ENCODE measurements at places on chromosomes 4 and X. TPM values are rescaled to one million over a fixed set of nuclear protein-coding genes. Genes with fewer than 3 reads are reported as not detected.
A peak's percentile ranks its signal among the peaks of the same experiment; 100 is the strongest.

GRCh38 chrX:134377537-134377936 lies 82.4 kb upstream of the HPRT1 start:
- no peak for DNase-seq

DNA sequence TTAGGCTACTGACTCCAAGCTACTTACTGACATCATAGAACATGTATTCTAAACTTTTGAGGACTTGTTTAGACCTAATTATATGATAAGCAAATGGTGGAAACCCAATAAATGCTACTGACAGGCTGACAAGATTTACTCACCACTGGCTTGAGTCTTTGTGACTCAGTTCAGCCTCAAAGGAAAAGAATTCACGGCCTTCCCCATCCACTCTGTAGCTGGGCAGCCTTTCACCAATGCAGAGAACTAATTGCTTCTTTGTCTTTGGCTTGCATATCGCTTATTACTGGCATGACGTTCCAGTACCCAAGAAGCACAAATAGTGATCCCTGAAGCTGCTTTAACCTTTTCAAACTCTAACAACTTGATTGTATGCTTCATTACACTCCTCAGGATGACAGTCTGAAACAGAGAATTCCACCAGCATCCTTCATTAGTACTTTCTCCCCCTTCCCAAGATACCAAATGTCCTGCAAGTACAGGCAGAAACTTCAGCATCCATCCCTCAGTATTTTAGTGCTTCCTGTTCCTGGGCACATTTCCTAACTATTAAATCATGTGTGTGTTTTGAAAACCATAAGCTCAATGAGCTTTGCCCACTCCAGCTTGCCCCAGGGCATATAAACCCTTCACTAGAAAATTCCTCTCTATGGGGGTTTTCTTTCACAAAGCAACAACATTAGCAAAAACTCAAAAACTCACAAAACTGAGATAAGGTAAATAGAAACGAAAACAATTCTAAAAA lies 298.1 kb upstream of the SLC7A11 start:
- no peak for DNase-seq

- DNase-seq, result no peak
These were observed 13.0 kb downstream of the SH3BP2 start for GRCh38 chr4:2805712-2806389.

DNA sequence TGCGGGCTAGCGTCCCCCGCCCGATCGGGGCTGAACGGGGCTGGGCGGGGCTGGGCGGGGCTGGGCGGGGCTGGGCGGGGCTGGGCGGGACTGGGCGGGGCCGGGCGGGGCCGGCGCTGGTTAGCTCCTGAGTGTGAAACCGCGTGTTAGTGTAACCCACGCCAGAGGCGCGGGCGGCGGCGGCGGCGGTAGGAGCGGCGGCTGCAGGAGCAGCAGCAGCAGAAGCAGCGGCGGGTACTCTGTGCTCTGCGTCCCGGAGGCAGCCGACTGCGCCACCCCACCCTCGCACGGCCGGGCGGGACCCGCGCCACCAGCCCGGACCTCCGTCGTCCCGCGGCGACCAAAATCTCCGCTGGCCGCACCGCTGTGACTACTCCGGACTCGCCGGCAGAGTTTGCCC lies 128.1 kb downstream of the LAS1L start:
- DNase-seq, result no peak

GRCh38 chr4:103400405-103400804 lies 202.3 kb upstream of the CENPE start:
- no peak for DNase-seq

DNA sequence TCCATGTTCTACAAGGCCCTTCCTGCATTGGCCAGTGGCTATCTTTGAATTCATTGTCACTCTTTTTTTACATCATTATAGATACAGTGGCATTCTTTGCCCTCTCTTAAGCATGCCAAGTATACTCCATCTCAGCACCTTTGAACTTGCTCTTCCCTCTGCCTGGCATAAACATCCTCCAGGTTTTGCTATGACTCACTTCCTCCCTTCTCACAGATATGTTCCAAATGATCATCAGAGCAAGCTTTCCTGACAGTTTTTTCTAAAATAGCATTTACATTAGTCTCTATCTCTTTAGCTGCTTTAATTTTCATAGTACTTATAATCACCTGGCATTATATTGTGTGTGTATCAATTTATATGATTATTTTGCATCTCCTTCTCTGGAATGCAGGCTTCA lies 553.3 kb upstream of the MAGEB2 start:
- no peak for DNase-seq

DNA sequence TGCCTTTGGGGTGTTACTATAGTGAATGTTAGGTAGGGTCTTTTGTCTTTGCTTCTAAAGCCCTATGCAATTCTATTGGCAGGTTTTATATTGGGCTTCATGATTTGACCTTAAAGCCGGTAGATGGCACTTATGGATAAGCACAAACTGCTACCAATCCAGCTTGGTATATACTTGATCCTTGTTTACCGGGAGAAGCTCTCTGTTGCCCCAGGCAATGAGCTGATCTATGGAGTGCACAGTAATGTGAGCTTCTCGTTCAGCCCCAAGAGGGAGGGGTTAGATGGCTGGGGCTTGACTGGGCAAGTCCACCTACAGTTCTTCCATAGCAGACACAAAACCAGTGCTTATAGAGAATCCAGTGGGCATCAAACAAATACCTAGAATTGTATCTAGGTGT lies 287.2 kb upstream of the CT83 start:
- no peak for DNase-seq

GRCh38 chrX:20254712-20255299 lies 11.9 kb downstream of the RPS6KA3 start:
- no peak for DNase-seq

DNA sequence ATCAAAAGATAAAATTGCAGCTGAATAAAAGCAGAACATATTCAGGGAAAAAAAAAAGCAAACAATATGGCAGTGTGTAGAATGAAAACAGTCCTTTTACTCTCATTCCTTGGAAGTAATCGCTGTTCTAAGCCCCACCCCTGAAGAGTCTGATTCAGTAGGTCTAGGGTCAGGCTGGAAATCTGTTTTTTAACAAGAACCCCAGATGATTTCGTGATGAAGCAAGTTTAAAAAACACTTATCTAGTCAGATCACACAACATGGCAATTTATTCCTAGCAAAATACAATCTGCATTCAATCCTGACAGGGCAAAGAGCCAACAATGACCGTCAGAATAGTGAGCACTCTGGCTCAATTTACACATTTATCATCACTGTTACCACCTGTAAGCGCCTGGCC lies 16.1 kb downstream of the FAM120C start:
- DNase-seq, result no peak

- peak; percentile 34 for DNase-seq
These were observed 166.4 kb downstream of the ARHGAP6 start for GRCh38 chrX:11499076-11500044.

GRCh38 chr4:110682311-110682710 lies 59.4 kb upstream of the PITX2 start:
- DNase-seq, result no peak

DNA sequence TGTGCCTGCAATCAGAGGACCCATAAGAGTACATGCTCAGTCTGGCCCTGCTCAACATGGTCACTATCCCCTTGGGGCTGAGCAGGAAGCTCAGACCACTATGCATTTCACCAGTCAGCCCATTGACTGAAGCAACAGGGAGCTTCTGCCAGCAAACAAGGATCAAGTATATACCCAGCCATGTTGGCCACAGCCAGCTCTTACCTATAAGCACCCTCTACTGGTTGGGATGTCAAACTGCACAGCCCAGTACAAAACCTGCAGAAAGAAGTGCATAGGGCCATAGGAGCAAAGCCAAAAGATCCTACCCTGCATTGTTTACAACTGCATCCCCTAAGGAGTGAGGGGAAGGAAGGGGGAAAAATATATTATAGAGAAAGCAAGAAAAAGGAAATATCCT lies 214.4 kb upstream of the CPEB2 start:
- no peak for DNase-seq

GRCh38 chr4:122636697-122637096 lies 15.8 kb upstream of the IL21 start:
- no peak for DNase-seq

GRCh38 chr4:151324752-151325110 lies 674 bp downstream of the SH3D19 start:
- no peak for DNase-seq

DNA sequence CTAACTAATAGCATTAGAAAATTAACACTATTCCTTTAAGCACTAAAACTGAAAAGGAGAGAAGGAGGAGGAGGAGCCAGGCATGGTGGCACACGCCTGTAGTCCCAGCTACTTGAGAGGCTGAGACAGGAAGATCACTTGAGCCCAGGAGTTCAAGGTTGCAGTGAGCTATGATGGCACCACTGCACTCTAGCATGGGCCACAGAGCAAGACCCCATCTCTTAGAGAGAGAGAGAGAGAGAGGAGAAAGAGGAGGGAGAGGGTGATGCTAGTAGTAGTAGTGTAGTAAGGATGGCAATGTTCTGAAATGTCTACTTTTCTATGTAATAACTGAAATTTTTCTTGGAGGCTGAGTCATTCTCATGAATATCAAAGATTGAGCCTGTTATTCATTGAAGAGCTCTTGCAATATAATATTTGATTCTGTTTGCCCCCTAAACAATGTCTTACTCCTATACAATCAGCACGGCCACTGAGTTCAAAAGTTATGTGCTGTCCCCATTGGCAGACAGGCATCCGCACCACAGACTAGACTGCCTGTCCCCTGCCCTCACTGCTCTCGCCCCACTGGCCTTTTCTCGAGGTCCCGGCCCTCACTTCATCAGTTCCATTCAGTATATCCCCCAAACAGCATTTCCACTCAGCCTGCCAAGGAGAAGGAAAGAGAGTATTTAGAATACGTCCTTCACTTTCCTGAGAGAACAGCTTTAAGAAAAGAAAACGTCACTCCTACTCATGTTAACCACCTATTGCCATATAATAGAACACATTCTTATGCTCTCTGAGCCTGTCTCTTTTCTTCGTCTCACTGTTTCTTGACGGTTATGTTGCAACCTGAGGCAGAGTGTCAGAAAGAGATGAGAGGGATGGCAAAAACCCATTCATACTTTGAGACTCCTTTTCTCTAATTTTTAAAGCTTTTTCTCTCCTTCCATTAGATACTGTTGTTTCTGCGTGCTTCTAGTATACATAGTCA lies 238.1 kb downstream of the PALLD start:
- no peak for DNase-seq

- no peak for DNase-seq
These were observed 958.0 kb downstream of the RPA4 start for GRCh38 chrX:97841544-97842179.

DNA sequence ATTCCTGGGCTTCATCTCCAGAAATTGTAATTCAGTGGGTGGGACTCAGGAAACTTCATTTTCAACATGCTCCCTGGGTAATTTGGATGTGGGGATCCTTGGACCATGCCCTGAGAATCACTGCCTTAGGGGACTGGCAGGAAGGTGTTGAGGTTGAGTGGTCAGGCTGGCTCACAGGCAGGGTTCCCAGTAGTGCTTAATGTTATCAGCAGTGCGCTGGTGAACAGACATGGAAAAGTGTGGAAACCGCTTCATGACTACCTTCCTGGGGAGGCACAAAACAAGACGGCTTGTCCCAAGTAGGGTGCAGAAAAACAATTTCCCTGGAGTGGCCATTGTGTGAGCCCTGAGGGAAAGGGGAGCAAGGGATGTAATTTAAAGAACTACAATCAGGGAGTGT lies 31.4 kb downstream of the SUPT20HL1 start:
- no peak for DNase-seq

DNA sequence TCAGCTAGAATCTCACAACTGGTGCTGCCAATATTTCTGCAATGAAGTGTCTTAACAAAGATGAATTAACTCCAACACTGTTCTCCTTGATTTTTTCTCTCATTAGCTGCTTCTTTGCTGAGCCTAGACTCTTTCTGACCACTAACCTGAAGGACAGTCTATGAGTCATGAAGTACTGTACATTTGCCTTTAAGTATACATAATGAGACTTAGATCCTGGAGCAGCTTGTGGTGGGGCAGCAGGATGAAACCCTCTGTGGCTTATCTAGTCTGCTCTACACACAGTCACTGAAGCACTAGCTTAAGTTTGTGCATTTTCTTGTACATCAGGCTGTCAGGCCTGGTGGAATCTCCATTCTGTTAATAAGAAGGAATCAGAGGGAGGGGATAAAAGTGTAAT lies 307.4 kb upstream of the SMIM31 start:
- no peak for DNase-seq

DNA sequence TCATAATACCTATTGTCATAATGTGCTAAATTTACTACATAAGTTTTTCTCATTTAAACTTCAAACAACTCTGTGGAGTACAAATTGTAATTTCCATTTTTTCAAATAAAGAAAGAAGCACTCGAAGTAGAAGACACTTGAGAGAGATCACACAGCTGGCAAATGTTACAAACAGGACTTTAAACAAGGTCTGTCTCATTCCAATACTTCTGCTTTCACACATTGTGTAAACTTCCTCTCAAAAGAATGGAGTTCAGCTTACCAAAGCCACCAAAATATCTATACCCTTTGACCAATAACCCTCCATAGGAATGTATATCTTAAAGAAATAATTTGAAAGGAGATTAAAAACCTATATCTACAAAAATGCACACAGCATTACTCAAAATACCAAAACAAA lies 88.3 kb downstream of the OPHN1 start:
- peak; percentile 10 for DNase-seq

GRCh38 chr4:26204249-26204825 lies 116.5 kb upstream of the RBPJ start:
- no peak for DNase-seq

DNA sequence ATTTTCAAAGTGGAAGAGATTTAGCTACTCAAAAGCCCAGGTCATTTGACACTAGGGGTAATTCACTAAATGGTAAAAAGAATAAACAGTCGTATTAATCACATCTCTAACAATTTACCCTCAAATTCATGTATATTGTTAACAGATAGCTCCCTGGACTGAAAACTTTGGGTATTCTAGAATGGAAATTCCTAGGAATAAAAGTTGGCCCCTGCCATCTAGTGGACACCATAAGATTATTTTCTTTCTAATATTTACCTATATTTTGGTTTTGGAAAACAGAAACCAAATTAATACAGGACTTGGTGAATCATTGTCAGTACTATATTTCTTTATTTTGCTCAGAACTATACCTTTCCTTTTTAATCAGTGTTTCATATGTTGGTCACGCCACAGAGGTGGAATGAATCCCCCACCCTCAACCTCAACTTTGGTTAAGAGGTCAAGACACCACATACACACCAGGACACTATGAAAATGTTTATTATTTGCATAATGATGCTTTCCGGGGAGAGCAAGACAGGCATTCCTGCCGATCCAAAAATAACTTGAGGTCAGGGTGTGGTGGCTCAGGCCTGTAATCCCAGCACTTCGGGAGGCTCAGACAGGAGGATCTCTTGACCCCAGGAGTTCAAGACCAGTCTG lies 96.2 kb upstream of the APOOL start:
- no peak for DNase-seq

DNA sequence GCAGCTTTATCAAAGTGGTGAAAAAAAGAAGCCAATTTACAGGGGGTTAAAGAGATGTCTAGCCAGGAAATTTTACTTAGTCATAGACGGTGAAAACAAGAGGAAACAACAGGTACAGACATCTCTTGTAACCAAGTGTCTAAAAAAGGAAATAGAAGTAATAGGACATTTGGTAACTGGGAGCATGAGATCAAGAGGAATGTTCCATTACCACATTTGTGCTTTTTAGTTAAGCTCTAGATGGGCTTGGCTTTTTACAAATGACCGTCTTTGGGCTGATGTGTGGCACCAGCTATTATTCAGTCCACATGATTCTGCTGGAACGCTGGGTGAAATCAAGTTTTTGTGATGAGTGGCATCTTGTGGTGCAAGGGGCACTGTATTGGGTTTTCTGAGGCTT lies 179.5 kb downstream of the SMIM20 start:
- DNase-seq, result no peak

Gene GALNT7
- polyA plus RNA-seq, result 30.9 TPM

Gene SYTL4
- polyA plus RNA-seq, result 5.3 TPM

Gene JAKMIP1
- polyA plus RNA-seq, result not detected

Gene SYN1
- 0.37 TPM for polyA plus RNA-seq

Gene UGT2B11
- polyA plus RNA-seq, result not detected

Gene SH2D1A
- not detected for polyA plus RNA-seq

Gene ARMCX4
- 6.4 TPM for polyA plus RNA-seq

Data from AG04450 (cell line).